HCEC 1CT (cell line): ENCODE measurements at places on chromosomes 3 and 15.
A peak's percentile ranks its signal among the peaks of the same experiment; 100 is the strongest.

GRCh38 chr3:37945807-37946530, 44.6 kb upstream of the VILL start:
- peak; percentile 48 for DNase-seq

- no peak for DNase-seq
These were observed 12.5 kb downstream of the TRAT1 start for GRCh38 chr3:108835101-108835500.

DNA sequence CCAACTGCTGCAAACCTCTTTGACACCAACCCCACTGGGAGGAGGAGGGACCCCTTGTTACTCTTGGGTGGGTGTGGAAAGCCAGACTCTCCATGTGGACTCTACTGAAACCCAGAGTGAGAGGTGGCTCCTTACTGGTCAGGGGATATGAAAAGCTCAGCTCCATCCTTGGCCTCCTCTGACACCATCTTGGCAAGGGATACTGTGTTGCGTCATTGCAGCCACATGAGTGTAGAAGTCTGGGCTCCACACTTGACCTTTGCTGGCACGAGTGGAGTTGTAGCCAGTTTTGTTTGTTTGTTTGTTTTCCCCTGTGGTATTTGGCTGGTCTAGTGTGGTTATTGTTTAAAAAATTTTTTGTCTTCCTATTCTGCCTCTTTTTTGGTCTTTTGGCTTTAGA, 289.1 kb downstream of the GAP43 start:
- no peak for DNase-seq

DNA sequence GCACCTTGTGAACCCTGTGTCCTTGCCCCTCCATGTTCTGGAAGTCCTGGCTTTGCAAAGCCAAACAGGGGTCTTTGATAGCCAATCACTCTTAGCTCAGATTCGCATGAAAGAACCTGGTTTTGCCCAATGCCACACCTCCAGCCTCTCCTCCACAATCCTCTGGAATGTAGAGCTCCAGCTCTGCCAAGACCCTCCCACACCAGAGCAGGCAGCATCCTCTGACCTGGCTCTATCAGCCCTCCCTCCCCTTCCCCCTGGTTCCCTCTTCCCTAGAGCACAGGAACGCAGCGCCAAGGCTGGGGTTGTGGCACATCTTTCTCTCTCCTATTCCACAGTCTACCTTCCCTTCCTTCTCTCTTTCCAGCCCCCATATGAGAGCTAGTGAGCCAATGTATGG, 133.3 kb downstream of the RPLP1 start:
- DNase-seq = no peak

DNA sequence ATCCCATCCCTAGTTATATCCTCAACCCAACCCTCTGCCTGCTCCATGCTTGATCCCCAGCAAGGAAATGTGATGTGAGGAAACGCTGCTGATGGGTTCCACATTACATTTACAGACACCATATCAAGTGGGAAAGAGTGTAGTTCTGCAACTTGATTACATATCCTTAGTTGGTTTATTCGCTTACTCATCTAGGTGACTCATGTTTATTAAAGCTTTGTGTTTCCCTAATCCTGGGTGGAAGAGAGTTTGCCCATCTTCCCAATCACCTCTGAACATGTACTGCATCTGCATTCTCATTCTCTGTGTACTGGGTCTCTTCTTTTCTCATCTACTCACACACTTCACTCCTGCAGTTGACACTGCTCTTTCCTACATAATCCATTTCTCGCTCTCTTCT, 91.7 kb upstream of the PDZRN3 start:
- DNase-seq = peak; percentile 42

- DNase-seq = peak; percentile 48
These were observed 81.5 kb upstream of the KCNMB2 start for GRCh38 chr3:178454726-178455125.
